Stimulated activated CD4-positive, alpha-beta T cell treated with anti-CD3 and anti-CD28 coated beads, Interleukin-1b, Interleukin-23, amount 100 ng/mL, for 48 hours (primary cell): ENCODE measurements at places on chromosomes 11 and 22.
A peak's percentile ranks its signal among the peaks of the same experiment; 100 is the strongest.

- DNase-seq = peak; percentile 97
Measured at GRCh38 chr22:46674367-46674781, 54.2 kb downstream of the GRAMD4 start.

DNA sequence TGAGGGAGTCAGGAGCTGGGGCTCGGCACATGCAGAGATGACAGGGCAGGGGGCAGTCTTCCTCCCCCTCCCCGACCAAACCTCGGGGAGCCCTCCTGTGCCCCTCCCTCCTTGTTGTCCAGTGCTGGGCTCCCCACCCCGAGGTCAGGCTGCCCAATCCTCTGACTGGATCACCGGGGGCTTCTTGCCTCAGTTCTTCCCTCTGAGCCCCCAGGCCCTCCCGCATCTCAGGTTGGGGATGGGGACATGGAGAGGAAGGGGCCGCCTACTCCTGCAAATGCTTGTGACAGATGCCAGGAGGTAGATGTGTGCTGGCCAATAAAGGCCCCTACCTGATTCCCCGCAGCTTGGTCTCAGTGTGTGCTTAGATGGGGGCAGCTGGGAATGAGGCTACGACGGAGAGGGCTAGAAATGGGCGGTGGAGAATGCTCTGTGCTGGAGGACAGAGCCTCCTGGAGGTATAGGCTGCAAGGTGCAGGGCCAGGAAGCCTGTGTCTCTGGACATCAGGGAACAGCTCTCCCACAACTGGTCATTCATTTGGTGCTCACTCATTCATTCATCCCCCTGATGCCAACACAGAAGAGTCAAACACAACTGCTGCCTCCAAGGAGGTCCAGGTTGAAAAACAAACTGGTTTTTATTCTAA, 8.4 kb downstream of the RHBDD3 start:
- DNase-seq = no peak

DNA sequence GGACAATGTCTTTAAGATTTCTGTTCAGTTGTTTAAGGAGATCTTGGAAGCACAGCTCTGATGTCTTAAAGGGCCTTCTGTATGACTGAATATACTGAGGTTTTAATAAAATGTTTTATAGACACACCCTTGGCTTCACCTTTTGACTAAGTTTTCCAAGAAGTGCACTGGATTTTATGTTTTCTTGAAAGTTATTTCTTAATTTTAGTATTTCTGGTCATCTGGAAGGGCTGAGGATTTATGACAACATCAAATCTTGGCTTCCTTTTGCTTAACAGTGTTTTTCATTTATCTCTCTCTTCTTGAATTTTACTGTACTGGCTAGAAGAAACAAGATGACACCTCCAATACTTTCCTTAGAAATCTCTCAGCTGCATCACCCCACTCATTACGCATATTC, 2423.4 kb downstream of the LRRC4C start:
- DNase-seq = no peak

DNA sequence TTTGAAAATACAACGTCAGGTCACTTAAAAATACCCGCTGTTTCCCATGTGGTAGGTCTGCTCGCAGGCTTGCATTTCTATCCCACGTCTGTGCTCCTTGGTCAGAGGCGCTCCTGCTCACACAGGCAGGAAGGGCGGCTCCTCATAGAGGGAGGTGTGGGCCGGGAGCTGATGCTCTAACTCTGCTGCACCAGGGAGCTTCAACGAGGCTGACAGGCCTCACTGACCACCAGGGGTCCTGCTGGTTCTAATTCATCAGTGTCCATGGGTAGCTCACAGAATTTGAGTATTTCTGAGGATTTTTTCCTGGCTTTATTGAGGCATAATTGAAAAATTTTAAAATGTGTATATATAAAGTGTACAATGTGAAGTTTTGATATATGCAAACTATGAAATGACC, 68.5 kb downstream of the PIWIL3 start:
- DNase-seq = no peak

DNA sequence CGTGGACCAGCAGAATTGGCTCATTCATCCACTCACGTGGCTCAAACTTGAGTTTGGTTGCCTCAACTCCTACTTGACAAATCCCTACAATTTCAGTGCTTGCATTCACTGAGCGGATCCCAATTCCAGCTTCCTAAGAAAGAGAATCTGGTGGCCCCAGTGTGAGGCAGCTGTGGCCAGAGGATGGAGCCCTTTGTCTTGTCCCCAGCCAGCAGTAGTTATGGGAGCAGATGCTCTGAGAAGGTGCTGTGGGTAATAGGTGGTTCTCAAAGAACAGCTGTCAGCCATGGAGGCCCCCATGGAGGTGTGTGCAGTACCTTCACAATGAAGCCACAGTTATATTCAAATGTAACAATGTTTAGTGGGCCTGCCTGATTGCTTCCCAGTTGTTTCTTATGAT, 39.3 kb downstream of the KREMEN1 start:
- DNase-seq = no peak

DNA sequence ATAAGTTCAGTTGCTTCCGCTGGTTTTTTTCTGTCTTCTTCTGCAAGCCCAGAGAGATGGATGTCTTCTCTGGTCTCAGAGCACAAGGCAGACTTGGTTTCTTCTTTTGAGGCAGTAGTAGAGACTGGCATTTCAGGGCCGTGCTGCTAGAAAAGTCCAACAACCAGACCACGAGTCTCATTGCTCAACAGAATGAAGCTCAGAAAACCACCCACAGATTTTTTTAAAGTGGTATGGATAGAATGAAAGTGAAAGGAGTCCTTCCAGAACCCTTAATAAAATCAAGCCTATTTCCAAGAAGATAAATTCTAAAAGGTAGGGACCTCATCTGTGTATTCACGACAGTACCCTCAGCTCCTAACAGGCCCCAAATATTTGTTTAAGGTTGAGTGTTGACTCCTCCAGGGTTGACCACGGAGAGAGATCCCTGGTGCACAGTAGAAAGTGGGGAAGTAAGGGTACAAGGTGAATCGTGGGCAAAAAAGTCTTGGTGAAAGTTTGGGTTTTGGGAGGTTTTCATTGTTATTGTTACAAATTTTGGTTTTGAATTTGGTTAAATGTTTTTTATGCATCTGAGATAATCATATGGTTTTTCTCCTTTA, 43.6 kb upstream of the DDX6 start:
- DNase-seq = no peak

DNA sequence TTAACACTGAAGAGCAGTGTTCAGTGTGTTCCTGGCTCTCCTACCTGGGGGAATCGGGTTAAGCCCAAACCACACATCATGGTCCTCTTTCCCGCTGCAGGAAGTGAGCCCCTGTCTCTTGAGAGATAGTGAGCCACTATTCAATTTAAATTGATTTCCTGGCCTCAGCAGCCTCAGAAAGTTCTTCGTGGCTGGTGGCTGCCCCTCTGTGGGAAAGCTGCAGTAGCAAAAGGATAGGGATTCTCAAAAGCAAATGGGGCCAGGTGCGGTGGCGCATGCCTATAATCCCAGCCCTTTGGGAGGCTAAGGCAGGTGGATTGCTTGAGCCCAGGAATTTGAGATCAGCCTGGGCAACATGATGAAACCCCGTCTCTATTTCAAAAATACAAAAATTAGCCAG, 49.1 kb upstream of the CD5 start:
- DNase-seq = no peak

- DNase-seq = no peak
Measured at GRCh38 chr11:123801765-123802164, 4.4 kb downstream of the OR6M1 start.
